ENCODE measurements at places on chromosomes 12 and 14. TPM values are rescaled to one million over a fixed set of nuclear protein-coding genes. Genes with fewer than 3 reads are reported as not detected.

DNA sequence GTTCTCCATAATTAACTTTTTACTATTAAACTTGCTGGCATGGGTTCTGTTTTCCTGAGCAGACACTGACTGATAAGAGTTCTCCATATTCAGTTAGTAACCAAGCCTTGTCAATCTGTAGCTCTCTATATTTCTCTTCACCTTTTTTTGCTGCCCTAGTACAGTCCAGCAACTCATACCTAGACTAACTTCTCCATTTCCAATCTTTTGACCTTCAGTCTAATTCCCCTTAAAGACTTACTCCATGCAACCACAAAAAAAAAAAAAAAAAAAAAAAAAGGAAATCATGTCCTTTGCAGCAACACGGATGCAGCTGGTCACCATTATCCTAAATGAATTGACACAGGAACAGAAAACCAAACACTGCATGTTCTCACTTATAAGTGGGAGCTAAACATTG lies 125.7 kb upstream of the KRAS start:
- DNase-seq, result no peak

- DNase-seq, result no peak
Measured at GRCh38 chr14:74563233-74563585, 48.8 kb downstream of the LTBP2 start.

DNA sequence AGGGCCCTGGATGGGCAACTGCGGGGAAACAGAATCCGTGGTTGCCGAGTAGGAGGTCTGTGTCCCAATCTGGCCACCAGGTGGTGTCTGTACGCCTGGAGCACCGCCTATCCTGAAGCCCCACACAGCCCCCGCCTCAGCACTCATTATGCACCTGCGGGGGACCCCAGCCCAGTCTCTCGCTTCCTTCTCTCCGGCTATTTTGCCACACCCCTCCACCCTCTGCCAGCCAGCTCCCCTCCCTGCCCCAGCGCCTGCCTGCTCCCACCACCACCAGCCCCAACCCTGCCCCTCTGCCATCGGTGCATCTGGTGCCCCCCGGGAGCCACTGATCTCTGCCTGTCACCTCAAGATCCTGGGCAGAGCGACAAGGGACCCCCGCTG lies 2.2 kb upstream of the NXPH4 start:
- no peak for DNase-seq

- no peak for DNase-seq
Measured at GRCh38 chr14:100738704-100739131, 12.0 kb downstream of the DLK1 start.

DNA sequence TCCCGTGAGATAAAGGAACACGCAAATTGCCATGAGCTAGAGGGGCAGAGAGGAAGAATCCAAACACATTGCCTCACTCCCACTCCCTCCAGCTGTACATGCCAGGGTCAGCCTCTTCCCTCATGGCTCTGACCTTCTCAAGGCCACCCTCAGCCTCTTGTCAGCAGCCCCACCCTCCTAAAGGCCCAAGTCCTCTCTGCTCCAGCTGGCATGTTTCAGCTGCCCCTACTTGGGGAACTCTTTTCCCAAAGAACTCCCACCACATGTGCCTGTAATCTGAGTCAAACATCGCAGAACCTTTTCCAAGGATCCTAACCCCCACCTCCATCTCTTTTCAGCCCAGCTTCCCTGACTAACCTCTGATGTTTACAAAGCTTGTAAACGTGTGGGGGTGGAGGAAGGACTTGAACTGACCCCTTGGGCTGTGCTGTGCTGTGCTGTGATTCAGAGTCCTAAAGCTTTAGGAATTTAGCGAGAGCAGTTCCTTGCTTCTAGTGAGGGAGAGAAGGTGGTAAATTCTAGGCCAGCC lies 7.3 kb upstream of the CACNB3 start:
- no peak for DNase-seq

- DNase-seq, result no peak
Measured at GRCh38 chr14:104971447-104972240, 6.5 kb downstream of the AHNAK2 start.

DNA sequence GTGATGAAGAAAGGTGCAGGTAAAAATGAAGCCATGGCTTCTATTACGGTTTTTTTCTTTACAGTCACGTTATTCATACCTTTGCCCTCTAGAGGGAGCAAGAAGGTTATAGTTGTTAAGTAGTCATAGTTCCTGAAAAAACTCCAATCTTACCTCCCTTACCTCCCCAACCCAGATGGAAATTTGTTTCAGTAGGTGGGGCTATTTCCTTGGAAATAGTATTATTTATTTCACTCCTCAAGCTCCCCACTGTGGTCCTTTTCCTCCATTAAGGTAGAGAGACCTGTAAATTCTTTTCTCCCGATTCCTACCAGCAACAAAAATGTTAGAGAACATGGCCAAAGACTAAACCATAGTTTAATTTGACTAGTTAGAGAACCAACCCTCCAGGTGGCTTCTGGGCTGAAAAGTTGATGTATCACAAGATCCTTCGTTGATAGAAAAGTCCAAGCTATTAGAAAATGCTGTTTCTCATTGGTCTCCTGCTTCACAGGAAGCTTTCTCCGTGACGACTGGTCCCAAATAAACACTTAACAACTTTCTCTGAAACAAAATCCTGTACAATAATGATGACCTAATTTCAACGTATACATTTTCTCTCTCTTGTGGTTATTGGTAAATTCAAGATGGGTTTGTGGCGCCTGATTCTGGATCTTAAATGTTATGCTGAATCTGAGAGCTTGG lies 43.5 kb downstream of the TMX1 start:
- DNase-seq, result no peak

- no peak for DNase-seq
Measured at GRCh38 chr14:101360054-101360911, 201.0 kb upstream of the DIO3 start.

DNA sequence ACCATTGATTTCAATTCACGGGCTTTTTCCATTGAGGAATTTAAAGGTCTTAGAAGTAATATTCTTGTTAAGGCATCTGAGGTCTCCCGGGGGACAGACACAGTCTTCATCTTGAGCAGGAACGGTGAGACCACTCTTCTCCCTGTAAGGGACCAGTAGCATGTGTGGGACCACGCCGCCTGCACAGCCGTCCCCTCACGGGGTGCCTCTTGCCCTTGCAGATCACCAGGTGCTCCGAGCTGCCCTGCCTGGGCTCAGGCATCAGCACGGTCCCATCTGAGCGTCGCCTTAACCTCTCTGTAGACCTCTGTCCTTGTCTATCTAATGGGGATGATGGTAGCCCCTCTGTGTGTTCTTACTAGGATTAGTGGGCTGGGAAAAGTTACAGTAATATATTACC lies 74.1 kb downstream of the PPP2R5C start:
- DNase-seq, result no peak

GRCh38 chr12:27303139-27304111 lies 29.2 kb upstream of the BMAL2 start:
- no peak for DNase-seq

- DNase-seq, result no peak
Measured at GRCh38 chr12:39269492-39269891, 173.4 kb downstream of the KIF21A start.

DNA sequence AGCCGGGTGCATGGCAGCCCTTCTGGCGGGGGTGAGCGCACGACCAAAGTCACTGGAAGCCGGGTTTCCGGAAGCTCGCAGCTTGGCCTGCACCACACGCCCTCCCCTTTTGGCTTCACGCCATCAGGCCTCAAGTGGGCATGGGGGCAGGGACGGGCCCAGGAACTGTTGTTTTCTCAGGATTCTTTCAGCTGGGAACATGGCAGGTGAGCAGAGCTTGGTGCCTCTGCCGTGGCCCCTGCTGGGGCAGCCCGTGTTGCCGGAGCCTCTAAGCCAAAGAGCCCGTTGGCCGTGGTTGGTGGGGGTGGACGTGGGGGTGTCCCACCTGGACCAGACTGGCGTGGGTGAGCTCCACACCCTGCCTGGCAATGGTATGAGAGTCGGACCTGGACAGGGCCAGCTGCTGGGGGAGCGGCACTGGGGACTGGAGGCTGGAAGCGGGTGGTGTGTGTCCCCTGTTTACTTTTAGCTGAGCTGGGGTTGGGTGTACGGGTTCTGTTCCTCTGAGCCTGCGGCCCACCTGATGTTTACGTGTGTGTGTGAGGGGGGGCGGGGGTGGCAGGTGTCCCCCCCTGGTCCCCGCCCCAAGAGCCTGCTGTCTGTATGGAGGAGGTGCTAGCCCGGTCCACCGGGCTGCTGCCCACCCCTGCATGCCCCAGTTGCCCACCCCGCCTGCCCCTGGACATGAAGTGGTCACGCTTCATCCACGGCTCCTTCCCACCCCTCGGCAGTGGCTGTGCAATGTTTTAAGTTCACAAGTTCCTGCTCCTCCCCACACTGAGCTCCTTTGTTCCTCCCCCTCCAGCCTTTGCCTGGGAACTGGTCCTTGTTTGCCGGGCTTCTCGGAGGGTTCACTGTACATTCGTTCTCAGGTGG lies 28.7 kb upstream of the PLD4 start:
- DNase-seq, result no peak

DNA sequence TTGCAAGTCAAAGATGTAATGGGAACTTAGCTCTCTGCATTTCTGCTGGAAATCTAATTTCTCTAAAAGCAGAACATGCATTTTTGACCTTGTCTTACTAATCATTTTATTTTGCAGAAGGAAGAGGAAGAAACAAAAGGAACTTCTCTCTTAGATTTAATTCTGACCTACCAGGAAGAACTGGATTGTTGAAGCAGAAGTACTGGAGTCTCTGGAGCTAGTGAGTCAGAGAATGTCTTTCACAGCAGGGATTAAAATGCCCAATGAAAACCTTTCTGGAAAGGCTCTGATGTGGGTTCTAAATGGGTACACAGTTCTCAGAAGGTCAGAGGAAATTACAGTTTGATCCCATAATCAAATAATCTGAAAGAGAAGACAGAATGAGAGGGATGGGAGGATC lies 70.8 kb upstream of the GNG2 start:
- no peak for DNase-seq

GRCh38 chr14:75425446-75425845 lies 2.4 kb upstream of the JDP2 start:
- no peak for DNase-seq

DNA sequence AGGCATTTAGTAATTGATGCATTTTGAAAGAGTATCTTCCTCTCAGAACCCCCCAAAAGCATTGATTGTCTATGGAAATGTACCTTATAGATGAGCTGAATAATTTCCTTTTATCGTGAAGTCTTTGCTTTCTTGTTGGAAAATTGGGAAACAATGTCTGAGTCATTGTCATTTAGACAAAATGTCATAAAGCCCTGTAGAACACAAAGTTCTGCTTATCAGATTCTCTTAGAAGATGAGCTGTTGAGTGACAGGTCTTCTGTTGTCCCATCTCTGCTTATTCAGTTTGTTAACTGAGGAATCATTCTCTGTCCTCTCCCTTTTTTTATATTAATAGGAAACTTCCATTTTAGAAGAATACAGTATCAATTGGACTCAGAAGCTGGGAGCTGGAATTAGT lies 22.9 kb downstream of the MAPKAPK5 start:
- no peak for DNase-seq

GRCh38 chr12:7091660-7092228 lies 501 bp downstream of the C1R start:
- DNase-seq, result no peak

GRCh38 chr14:89349171-89350008 lies 67.6 kb downstream of the FOXN3 start:
- DNase-seq, result no peak

DNA sequence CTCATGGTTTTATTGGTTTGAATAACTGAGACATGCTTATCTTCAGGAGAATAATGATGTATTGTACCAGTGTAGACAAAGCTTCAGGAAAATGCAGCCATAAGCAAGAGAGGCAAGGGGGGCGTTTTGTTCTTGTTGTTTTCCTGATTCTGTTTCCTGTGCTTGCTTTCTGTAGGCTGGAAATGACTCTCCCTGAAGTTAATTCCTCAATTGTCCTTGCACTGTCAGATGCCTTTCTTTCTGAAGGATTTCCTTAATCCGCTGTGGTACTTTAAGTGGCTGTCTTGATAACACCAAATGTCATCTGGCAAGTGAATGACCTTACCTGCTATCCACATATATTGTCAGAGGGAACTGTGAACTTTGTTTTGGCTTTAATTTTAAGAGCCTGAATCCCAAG lies 220.0 kb downstream of the NEDD1 start:
- DNase-seq, result no peak

- DNase-seq, result no peak
Measured at GRCh38 chr14:77151918-77152588, 10.5 kb upstream of the ZDHHC22 start.

DNA sequence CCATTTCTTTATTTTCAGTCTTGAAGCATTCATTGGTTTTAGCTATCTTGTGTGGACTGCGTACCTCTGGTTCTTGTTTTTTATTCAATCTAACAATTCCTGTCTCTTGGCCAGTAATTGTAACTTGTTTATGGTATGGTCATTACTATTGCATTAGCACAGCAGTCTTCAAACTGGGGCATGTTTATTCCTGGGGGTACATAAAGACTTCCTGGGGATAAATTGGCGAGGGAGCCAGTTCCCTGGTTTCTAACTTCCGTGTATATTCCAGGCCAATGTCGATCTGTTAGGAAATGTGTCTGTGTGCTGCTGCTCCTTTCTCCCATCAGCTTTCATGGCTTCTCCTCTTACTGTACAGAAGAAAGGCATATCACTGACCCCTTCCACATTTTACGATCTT lies 13.7 kb upstream of the EVL start:
- no peak for DNase-seq

GRCh38 chr14:53004976-53005375 lies 54.1 kb upstream of the FERMT2 start:
- DNase-seq, result no peak

- no peak for DNase-seq
Measured at GRCh38 chr12:57210926-57211692, 5.5 kb upstream of the NXPH4 start.

GRCh38 chr12:64672925-64673409 lies 62.7 kb downstream of the RASSF3 start:
- DNase-seq, result no peak

DNA sequence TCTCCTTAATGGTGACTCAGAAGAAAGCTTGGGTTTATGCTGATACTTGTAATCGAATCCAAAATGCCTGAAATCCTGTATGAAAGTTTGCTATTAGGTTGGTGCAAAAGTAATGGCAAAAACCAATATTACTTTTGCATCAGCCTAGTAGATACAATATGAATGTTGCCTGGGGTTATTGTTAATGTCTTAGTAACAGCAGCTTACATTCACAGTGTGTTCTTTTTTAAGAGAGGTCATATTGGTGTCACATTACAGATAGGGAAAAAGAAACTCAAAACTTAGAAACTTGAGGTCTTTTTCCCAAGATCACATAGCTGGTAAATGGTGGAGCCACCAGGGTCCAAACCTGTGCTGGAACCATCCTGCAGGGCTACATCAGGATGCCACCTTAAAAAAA lies 25.2 kb downstream of the SRGAP1 start:
- no peak for DNase-seq

Gene KCNK13
- 0.92 TPM for total RNA-seq

Gene SMIM41
- not detected for total RNA-seq

Gene AMDHD1
- not detected for total RNA-seq

Gene RILPL1
- 29.0 TPM for total RNA-seq

Gene FBXO21
- total RNA-seq, result 48.9 TPM

Gene MGP
- total RNA-seq, result 9,983 TPM

Gene TMEM63C
- total RNA-seq, result not detected

Gene PMEL
- total RNA-seq, result 0.99 TPM

Gene GSC
- total RNA-seq, result not detected

Gene SDR9C7
- 0.27 TPM for total RNA-seq
